ENCODE measurements at places on chromosomes 2 and 18.

GRCh38 chr2:102082571-102083392 is 59.8 kb upstream of the IL1R1 start:
- peak; percentile 96 for DNase-seq

GRCh38 chr2:55011831-55012671 is 38.2 kb downstream of the RTN4 start:
- DNase-seq: no peak

DNA sequence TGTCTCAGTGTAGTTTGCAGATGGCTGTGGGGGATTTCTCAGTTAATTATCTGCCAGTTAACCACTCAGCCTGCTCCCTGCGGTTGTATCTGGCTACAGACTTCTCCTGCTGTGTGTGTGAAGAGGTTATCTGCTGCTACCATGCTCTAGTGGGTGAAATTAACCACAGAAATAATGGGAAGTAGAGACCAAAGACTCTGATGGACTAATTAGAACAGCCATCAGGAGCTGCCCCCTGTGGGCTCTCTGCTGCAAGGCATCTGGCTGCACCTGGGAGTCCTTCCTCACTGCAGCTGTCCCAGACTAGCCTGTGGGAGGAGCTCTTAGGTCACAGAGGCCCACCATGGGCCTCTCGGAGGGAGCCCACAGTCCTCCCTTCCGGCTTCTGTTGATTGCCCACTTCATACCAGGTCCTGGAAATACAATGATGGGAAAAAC is 66.6 kb downstream of the CTIF start:
- DNase-seq: peak; percentile 43

- no peak for DNase-seq
Observed at GRCh38 chr18:64238076-64238475, 89.2 kb upstream of the LINC00305 start.

DNA sequence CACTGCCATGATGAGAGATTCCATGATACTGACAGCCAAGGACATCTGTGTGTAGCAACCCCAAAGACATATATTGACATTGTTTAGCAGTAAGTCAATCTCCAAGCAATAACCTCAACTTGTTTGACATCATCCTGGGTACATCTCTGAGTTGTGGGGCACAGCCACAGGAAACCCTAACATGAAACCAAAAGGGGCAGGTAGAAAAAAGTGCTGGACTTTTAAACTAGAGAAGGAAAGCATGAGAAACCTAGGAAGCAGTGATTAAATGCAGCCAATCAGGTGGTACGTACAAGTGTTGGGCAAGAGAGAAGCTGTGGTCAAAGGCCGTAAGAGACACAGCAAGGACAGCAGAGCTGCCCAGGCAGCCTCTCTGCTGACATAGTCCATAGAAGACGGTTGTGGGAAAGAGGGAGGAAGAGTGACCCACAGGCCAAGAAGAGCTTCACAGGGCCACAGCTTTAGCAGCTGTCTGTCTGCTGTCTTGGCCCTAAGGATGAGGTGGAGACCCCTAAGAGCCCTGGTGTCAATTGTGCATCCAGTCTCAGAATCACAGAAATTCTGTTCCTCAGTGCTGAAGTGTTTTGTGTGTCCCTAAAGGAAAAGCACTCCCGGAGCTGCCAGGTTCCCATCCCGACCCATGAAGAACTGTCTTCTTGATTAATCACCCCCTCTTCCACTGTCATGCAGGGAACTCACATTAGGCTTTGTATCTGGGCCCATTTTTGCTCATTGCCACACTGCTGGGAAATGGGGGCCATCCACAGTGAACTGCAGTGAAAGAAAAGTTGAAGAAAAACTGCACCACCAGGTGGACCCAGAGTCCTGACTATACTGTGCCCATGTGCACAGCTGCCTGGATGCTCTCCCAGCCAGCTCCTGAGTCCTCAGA is 25.4 kb upstream of the CHN1 start:
- DNase-seq: peak; percentile 57

- DNase-seq: no peak
Observed at GRCh38 chr18:48325115-48325665, 84.0 kb downstream of the ZBTB7C start.

- no peak for DNase-seq
Observed at GRCh38 chr2:23692851-23693605, 233.9 kb downstream of the ATAD2B start.

GRCh38 chr2:11657646-11658045 is 12.3 kb downstream of the NTSR2 start:
- DNase-seq: no peak

DNA sequence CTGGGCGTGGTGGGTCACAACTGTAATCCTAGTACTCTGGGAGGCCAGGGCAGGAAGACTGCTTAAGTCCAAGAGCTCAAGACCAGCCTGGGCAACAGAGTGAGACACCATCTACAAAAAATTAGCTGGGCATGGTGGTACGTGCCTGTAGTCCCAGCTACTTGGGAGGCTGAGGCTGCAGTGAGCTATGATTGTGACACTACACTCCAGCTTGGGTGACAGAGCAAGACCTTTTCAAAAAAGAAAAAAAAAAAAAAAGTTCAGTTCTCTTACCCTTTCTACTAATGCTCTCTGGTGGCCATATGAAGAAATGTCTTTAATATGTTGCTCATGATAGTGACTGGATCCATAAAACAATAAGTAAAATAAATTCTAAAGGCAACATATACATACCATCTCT is 14.9 kb downstream of the TYW5 start:
- peak; percentile 40 for DNase-seq

GRCh38 chr2:36294316-36294721 is 61.3 kb upstream of the CRIM1 start:
- DNase-seq: no peak

DNA sequence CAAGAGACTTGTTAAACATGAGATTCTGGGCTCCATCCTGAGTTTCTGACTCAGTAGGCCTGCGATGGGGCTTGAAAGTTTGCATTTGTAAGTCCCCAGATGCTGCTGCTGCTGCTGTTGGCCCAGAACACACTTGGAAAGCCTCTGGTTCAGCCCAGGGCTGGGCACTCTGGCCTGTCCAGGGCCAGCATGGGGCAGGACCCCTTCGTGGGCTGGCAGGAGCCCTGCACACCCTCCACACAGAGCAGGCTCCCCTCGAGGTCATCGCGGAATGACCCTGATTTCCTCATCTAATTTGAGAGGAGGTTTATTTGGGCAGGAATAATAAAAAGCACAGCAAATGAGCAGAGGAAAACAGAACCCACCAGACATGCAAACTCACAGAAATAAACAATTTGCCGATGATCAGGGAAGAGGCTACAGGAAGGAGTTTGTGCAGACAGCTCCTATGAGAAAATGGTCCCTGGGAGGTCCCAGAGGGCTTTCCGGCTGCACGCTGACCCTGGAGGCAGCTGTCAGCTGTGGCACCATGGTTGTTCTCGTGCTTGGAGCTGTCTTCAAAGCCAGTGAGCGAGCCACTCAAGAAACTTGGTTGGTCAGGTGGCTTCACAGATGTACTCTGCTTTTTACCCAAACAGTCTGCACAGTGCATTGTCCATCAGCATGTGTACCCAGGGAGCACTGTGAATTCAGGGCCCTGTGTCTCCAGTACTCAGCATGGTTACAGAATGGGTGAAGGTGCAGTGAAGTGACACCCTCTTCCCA is 119.3 kb downstream of the GLI2 start:
- no peak for DNase-seq

DNA sequence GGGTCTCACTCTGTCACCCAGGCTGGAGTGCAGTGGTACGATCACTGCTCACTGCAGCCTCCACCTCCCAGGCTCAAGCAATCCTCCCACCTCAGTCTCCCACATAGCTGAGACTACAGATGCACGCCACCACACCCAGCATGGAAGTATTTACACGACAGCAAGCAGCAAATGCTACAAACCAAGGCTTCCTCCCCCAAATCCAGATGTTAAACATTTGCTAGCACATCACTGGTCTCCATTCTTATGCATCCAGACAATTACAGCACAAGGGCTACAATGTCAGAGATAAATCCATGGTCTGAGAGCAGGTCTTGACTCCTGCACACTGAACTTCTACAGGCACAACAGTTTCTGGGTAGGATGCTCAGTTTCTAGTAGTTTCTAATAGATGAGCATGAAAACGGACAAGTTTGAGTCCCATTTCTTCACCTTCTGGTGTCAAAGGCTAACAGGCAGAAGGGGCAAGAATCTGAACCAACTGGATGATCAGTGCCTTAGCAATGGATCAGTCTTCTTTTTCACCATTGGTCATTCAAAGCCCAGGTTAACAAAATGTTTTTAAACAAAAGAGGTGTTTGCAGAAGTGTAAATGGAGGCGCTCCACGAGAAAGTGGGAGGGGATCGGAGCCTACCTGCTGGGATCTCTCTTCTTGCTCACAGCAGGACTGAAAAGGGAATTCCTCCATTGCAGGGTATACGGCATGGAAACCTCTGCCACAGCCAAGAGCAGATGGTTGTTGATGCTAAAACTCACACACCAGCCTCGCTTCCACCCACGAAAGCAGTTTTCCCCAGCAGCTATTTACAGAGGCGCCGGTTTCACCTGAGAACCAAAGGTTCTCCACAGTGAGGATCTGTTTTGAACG is 135.0 kb upstream of the ARL4C start:
- DNase-seq: no peak

GRCh38 chr2:160278879-160279177 is 78.8 kb upstream of the ITGB6 start:
- no peak for DNase-seq

DNA sequence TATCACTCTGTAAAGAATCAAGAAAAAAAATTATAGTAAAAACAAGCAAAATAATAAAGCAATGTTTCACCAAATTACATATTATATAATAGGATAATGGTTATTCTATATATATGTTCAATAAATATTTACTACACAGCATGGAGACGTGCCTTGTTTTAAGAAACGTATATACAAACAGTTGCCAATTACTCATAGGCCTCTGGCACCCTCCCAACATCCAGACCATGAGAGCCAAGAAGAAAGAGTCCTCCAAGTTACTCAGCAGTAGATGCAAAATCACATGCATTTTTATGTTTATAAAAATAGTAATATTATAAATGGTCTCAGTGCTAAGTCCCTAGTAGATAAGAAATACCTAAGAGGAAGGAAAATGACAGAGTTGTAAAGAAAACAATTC is 64.8 kb downstream of the REV1 start:
- DNase-seq: peak; percentile 94

- peak; percentile 78 for DNase-seq
Observed at GRCh38 chr18:49647496-49648168, 85.8 kb downstream of the LIPG start.

GRCh38 chr18:13216092-13216582 is 2.4 kb upstream of the LDLRAD4 start:
- peak; percentile 73 for DNase-seq

- no peak for DNase-seq
Observed at GRCh38 chr18:47898696-47899095, 31.8 kb downstream of the SMAD2 start.

DNA sequence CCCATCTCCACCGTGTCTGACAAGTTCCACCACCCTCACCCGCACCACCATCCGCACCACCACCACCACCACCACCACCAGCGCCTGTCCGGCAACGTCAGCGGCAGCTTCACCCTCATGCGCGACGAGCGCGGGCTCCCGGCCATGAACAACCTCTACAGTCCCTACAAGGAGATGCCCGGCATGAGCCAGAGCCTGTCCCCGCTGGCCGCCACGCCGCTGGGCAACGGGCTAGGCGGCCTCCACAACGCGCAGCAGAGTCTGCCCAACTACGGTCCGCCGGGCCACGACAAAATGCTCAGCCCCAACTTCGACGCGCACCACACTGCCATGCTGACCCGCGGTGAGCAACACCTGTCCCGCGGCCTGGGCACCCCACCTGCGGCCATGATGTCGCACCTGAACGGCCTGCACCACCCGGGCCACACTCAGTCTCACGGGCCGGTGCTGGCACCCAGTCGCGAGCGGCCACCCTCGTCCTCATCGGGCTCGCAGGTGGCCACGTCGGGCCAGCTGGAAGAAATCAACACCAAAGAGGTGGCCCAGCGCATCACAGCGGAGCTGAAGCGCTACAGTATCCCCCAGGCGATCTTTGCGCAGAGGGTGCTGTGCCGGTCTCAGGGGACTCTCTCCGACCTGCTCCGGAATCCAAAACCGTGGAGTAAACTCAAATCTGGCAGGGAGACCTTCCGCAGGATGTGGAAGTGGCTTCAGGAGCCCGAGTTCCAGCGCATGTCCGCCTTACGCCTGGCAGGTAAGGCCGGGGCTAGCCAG is 1.2 kb downstream of the ONECUT2 start:
- no peak for DNase-seq

DNA sequence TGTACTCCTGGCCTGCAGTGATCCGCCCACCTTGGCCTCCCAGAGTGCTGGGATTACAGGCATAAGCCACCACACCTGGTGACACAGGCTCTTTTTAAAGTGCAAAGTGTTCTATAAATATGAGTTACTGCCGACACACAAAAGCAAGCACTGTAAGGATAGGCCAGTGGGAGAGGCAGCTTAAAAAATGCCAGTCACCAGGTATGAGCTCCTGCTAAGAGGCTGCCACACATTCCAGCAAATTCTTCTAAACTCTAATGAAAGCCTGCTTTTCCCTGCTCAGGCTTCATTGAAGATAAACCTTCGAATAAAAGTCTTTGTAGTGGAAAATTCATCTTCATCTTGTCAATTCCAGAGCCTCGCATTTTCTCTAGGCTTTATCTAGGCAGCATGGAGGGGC is 203.0 kb upstream of the PID1 start:
- DNase-seq: no peak

- no peak for DNase-seq
Observed at GRCh38 chr2:36059691-36060090, 295.9 kb upstream of the CRIM1 start.

DNA sequence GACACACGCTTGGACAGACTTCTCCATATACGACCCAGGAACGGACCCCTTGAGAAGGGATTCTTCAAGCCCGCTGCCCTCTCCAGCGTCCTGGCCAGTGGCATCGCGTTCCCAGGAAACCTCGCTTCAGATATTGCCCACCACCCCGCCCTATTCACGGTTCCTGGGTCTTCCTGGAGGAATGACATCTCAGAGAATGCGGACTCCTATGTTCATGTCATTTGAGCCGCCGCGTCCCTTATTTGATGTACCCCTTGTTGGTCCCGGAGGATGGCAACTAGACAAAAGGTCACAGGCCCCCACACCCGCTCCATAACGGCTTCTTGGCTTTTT is 588 bp upstream of the CCDC93 start:
- no peak for DNase-seq

GRCh38 chr2:5076599-5076998 is 615.6 kb upstream of the SOX11 start:
- DNase-seq: no peak

- no peak for DNase-seq
Observed at GRCh38 chr2:172092716-172093415, 7.6 kb downstream of the DLX1 start.

- DNase-seq: peak; percentile 71
Observed at GRCh38 chr2:180621941-180622918, 358.2 kb upstream of the UBE2E3 start.

- DNase-seq: no peak
Observed at GRCh38 chr2:32945286-32945685, 1.5 kb upstream of the LTBP1 start.

- no peak for DNase-seq
Observed at GRCh38 chr2:181895818-181896217, 4.3 kb downstream of the ITPRID2 start.
